Globus pallidus (tissue), 1 donor: ENCODE measurements at places on chromosomes 5 and 9.

- peak; percentile 87 for DNase-seq
Observed at GRCh38 chr9:124660341-124660801, 110.7 kb downstream of the NR6A1 start.

- no peak for DNase-seq
Observed at GRCh38 chr5:155915601-155916000, 411.4 kb upstream of the SGCD start.

- DNase-seq = no peak
Observed at GRCh38 chr5:178339272-178339671, 106.7 kb upstream of the PHYKPL start.

GRCh38 chr5:24225051-24225450, 419.7 kb downstream of the CDH10 start:
- DNase-seq = no peak

DNA sequence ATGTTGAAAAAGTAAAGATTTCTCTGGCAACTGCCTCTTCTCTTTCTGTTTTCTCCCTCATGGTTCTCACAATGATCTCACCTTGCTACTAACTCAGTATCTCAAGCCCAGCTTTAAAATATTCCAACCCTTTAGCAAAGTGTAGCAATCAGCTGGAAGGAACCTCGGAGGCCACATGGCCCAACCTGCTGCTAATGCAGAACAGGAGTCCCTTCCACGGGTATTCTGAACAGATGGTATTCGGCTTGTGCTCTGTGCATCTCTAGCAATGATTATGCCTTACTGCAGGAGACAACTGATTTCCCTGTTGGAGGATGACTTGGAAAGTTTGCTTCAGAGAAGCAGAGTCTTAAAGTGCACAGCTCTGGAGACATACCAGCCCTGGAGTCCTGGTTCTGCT, 151.8 kb upstream of the PPP1R2B start:
- DNase-seq = no peak

DNA sequence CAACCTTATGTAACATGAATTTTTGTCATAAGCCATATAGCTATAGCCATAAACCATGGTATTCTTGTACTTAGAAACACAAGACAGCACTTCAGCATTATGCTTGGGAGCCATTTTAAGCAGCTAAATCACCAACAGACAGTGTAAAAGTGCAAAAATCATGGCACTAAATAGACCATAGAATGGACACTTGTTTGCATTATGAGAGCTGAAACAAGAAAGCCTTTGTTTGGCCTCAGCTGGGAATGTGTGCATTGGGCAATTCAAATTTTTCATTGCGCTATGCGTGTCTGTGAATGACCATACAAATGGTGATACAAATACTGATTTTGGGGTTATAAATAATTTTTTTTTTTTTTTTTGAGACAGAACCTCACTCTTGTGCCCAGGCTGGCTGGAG, 23.7 kb downstream of the KDM4C start:
- DNase-seq = peak; percentile 92

DNA sequence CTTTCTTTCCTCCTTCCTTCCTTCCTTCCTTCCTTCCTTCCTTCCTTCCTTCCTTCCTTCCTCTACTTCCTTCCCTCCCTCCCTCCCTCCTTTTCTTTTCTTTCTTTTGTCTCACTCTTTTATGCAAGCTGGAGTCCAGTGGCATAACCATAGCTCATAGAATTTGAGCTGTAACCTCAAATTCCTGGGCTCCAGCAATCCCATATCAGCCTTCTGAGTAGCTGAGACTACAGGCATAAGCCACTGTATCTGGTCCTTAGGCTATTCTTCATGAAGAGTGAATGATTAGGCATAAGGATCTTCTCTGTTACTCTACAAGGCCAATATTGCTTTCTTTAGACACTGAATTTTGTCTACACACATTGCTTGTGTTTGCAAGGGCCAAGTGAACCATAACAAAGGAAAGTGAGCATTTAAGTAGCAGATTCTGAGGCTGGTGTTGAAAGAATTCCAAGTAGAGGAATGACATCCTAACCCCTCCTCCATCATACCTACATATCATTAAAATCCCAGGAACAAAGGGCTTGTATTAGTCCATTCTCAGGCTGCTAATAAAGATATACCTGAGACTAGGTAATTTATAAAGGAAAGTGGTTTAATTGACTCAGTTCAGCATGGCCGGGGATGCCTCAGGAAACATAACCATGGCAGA, 293.2 kb downstream of the HCN1 start:
- DNase-seq = no peak
